Esophagus muscularis mucosa (tissue), 4 donors: ENCODE measurements at places on chromosomes 4 and X. TPM values are rescaled to one million over a fixed set of nuclear protein-coding genes. Genes with fewer than 3 reads are reported as not detected.

GRCh38 chrX:13647709-13648212 is 5.2 kb upstream of the TCEANC start:
- peak; percentile 92 for DNase-seq

- no peak for DNase-seq
Observed at GRCh38 chrX:137198040-137198439, 164.2 kb upstream of the GPR101 start.

GRCh38 chrX:71872542-71873458 is 37.8 kb upstream of the NHSL2 start:
- DNase-seq: no peak

- no peak for DNase-seq
Observed at GRCh38 chrX:106201502-106202178, 33.5 kb downstream of the PWWP3B start.

DNA sequence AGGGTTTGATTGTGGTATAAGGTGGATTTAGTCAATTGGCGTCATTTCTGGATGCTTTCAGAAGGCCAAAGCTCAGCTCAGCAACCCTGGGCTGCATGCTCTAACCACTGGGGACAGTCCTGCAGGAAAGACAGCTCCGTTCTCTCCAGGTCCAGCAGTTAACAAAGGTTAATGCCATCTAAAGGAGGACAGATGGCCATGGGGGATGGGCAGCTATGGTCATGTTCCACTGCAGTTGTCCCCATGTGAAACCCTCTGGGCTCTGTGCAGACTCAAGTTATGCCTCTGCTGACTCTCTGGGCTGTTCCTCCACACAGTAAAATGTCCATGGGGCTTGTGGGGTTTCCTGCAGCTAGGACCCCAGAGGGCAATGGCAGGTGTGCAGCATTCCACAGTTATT is 562.1 kb upstream of the ADGRL3 start:
- DNase-seq: no peak

- DNase-seq: no peak
Observed at GRCh38 chr4:121656269-121656641, 40.5 kb downstream of the ANXA5 start.

DNA sequence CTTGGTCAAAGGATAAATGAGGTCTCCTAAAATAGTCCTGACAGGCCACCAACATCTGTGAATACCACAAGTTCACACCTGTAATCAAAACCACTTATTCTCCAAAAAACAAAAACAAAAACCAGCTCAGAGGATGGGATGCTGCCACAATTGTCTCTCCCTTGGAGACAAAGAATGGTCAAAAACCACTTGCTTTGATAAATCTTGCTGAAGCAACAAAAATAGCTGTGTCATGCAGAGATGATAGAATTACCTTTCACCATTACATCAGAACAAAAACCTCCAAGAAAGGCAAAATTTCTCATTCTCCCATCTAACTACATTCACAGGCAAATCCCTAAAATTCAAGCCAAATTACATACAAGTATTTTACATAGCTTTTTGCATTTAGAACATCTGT is 180.4 kb downstream of the MAML3 start:
- DNase-seq: no peak

GRCh38 chr4:55742655-55743202 is 76.9 kb upstream of the EXOC1L start:
- DNase-seq: no peak

GRCh38 chr4:165440415-165441158 is 61.8 kb downstream of the CPE start:
- no peak for DNase-seq

DNA sequence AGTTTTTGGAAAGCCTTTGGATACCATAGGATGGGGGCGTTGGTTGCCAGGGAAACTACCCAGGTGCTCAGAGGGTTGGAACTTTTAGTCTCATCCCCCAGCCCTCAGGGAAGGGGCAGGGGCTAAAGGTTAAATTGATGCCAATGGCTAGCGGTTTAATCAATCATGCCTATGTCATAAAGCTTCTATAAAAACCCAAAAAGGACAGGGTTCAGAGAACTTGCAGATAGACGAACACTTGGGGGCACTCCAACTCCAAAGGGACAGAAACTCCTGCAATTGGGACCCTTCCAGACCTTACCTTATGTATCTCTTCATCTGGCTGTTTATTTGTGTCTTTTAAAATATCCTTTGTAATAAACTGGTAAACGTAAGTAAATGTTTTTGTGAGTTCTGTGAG is 30.0 kb upstream of the GPR173 start:
- DNase-seq: no peak

DNA sequence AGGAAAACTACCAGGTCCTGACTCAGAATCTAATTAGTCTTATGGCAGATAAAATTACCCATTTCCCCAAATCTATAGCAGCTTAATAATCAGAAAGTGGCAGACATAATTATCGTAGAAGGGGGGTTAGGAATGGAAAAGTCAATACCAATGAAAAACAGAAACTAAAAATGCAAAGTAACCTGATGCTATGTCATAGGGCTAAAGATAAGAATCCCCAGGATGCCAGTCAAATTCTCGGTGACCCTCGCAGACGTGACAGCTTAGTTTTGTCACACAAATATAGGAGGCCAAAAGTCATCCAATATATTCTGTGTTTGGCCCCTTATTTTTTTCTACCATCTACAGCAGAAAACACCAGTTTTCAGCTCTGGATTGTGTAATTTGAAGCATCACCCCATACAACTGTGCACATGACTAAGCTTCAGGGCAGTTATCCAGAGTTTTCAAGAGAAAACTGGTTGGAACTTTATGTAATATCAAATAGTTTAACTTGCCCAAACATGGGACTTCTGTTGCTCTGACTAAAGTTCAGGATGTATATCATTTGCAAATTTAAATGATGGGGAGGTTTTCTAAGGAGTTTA is 30.9 kb downstream of the RASSF6 start:
- no peak for DNase-seq

- DNase-seq: no peak
Observed at GRCh38 chr4:175639346-175639745, 172.7 kb downstream of the GPM6A start.

- DNase-seq: no peak
Observed at GRCh38 chrX:19673375-19674040, 158.2 kb upstream of the MAP3K15 start.

DNA sequence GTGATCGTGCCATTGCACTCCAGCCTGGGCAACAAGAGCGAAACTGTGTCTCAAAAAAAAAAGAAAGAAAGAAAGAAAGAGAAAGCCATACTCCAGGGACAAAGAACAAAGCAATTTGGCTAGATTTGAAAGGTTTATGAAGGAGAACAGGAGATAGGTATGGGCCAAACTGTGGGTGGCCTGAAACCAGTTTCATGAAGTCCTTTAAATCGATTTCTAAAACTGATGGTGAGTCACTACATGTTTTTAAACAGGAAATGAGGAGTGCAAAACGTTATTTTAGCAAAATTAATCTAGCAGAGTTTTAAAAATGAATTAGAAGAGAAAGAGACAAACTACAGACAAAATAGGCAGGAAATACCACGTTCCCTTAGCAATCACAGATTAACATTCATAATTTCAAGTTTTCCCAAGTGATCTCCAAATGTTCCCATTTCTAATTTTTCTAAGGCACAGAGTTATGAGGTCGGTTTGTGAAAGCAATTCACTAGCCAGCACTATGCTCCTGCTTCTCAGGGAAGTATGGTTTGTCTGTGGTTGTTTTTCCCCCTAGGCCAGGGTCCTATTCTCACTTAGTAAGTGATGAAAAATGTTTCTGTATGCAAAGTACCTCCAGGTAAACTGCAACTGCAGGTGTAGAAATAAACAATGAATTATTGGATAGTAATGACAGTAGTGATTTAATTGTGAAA is 190.6 kb downstream of the PPP3CA start:
- no peak for DNase-seq

DNA sequence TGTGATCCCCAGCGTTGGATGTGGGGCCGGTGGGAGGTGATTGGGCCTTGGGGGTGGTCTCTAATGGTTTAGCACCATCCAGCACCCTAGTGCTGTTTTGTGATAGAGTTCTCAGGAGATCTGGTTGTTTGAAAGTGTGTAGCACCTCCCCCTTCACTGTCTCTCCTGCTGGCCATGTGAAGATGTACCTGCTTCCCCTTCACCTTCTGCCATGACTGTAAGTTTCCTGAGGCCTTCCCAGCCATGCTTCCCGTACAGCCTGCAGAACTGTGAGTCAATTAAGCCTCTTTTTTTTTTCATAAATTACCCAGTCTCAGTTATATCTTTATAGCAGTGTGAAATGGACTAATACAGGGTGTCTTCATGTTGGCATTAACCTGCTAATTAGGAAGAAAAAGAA is 19.3 kb upstream of the TBC1D14 start:
- DNase-seq: no peak

GRCh38 chrX:14357314-14357713 is 172.0 kb upstream of the GLRA2 start:
- DNase-seq: no peak

GRCh38 chrX:2614911-2615310 is 76.2 kb upstream of the CD99 start:
- no peak for DNase-seq

- no peak for DNase-seq
Observed at GRCh38 chrX:9153300-9153699, 119.4 kb upstream of the FAM9B start.

The GPR82 gene
- 0.13 TPM for total RNA-seq

The S100G gene
- total RNA-seq: not detected

The DEFB131A gene
- not detected for total RNA-seq

The POU4F2 gene
- total RNA-seq: not detected

The CFAP299 gene
- 2.5 TPM for total RNA-seq

The GUCY1B1 gene
- total RNA-seq: 61.9 TPM

The STPG2 gene
- 0.17 TPM for total RNA-seq
